ENCODE measurements at places on chromosomes 12 and 14. TPM values are rescaled to one million over a fixed set of nuclear protein-coding genes. Genes with fewer than 3 reads are reported as not detected.

BIN2 gene
- total RNA-seq = 93.6 TPM

DNA sequence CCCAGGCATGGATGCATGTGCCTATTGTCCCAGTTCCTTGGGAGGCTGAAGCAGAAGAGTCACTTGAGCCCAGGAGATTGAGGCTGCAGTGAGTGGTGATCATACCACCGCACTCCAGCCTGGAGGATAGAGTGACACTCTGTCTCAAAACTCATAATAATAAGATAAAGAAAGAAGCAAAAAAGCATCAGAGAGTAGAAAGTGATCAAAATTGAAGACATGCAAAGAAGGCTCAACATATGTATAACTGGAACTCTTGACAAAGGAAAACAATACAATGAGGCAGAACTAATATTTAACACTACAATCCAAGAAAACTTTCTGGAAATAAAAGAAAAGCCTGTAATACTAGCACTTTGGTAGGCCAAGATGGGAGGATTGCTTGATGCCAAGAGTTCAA is 48.3 kb upstream of the COCH start:
- H3K4me3 ChIP-seq = no peak overlapping the region
- no peak for DNase-seq
- peaks cover 14% of the 10 kb centered on the region for H3K36me3 ChIP-seq
- H3K4me1 ChIP-seq = no peaks in the 10 kb centered on the region

GRCh38 chr12:94616203-94616729 is 34.1 kb downstream of the TMCC3 start:
- H3K27ac ChIP-seq = no peak overlapping the region
- H3K4me3 ChIP-seq = no peak overlapping the region
- DNase-seq = no peak
- no peaks in the 10 kb centered on the region for H3K27me3 ChIP-seq
- H3K36me3 ChIP-seq = no peaks in the 10 kb centered on the region
- peaks cover 13% of the 10 kb centered on the region for H3K4me1 ChIP-seq

DNA sequence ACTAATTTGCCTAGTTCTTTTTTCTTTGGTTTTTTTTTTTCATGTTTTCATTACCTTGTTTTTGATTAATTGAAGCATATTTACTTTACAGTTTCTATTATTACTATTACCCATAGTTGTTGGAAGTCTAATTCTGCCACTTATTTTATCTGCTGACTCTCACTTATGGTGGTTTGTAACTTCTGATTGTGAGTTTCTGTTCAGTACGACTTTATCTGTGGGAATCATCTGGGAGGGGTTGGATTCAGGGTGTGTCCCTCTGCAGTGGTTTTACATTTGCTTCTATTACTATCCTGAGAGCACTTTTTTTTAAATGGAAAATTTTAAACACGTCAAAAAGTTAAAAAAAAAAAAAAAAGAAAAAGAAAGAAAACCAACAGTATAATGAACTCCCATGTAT is 26.4 kb upstream of the SOS2 start:
- no peak overlapping the region for H3K4me3 ChIP-seq
- peaks cover 6% of the 10 kb centered on the region for H3K36me3 ChIP-seq
- H3K27ac ChIP-seq = no peak overlapping the region
- no peaks in the 10 kb centered on the region for H3K4me1 ChIP-seq

AVPR1A gene
- not detected for total RNA-seq

Data from natural killer cell treated with Interleukin-12 subunit alpha and Interleukin-12 subunit beta and Interleukin-15 and Interleukin-18, amount 100 ng/mL, for 72 hours (primary cell).